ENCODE measurements at places on chromosomes 7 and 10. TPM values are rescaled to one million over a fixed set of nuclear protein-coding genes. Genes with fewer than 3 reads are reported as not detected.

CREB5 gene
- total RNA-seq: 0.23 TPM

DNA sequence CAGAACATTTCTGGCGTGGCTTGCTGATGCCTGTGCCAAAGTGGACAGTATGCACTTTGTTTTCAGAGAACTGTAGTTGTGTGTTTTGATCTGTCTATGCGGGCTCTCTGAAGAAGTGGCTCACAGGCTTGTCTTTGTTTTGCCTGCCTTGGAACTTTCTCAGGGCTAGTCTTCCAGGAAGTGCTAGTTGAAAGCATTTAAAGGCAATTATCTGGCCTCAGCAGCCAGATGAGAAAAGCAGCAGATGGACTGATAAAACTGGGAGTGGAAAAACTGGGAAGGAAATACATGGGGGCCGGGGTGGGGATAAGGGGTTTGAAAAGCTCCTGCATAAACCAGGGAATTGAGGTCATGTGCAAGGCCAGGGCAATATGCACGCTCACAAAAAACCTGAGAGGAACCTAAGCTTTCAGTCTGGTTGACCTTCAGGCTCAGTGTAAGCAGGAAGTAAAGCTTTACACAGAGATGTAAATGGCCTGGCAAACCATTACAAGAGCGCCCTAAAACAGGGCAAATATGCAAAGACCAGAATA is 94.5 kb downstream of the ZNF33B start:
- DNase-seq: no peak
- H3K4me3 ChIP-seq: no peak overlapping the region
- H3K4me1 ChIP-seq: no peaks in the 10 kb centered on the region
- no peaks in the 10 kb centered on the region for H3K27me3 ChIP-seq
- H3K36me3 ChIP-seq: peaks cover 26% of the 10 kb centered on the region

GRCh38 chr7:150339409-150339809 is 2.0 kb downstream of the RARRES2 start:
- peaks cover 4% of the 10 kb centered on the region for H3K4me1 ChIP-seq
- no peak for DNase-seq
- no peak overlapping the region for H3K4me3 ChIP-seq
- H3K27ac ChIP-seq: no peak overlapping the region
- H3K36me3 ChIP-seq: no peaks in the 10 kb centered on the region
- no peaks in the 10 kb centered on the region for H3K27me3 ChIP-seq

MPP7 gene
- 26.0 TPM for total RNA-seq

EFCAB10 gene
- total RNA-seq: 2.3 TPM

DNA sequence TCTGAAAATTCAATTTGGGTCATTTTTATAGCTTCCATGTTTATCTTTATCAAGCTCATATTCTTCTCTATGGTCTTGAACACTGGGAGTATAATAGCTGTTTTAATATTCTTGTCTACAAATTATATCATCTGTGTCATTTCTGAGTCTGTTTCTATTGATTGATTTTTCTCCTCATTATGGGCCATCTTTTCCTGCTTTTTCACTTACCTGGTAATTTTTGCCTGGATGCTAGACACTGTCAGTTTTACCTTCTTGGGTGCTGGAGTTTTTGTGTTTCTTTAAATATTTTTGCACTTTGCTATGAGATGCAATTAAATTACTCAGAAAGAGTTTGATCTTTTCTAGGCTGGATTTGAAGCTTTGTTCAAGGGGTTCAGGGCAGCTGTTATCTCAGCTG is 26.8 kb upstream of the KDM7A start:
- no peaks in the 10 kb centered on the region for H3K36me3 ChIP-seq
- no peak overlapping the region for H3K27ac ChIP-seq
- H3K27me3 ChIP-seq: no peaks in the 10 kb centered on the region

STEAP4 gene
- 0.20 TPM for total RNA-seq
